SHP77 treated with DMSO at 0.1 percent for 48 hours (cell line): ENCODE measurements at places on chromosomes 5 and 9.

- DNase-seq, result no peak
Measured at GRCh38 chr9:110650261-110650660, 18.3 kb upstream of the MUSK start.

- DNase-seq, result no peak
Measured at GRCh38 chr9:121706149-121706750, 54.8 kb downstream of the DAB2IP start.

- no peak for DNase-seq
Measured at GRCh38 chr5:101605700-101606099, 690.4 kb downstream of the SLCO4C1 start.

- DNase-seq, result peak; percentile 51
Measured at GRCh38 chr5:25119650-25120049, 474.9 kb upstream of the CDH10 start.

DNA sequence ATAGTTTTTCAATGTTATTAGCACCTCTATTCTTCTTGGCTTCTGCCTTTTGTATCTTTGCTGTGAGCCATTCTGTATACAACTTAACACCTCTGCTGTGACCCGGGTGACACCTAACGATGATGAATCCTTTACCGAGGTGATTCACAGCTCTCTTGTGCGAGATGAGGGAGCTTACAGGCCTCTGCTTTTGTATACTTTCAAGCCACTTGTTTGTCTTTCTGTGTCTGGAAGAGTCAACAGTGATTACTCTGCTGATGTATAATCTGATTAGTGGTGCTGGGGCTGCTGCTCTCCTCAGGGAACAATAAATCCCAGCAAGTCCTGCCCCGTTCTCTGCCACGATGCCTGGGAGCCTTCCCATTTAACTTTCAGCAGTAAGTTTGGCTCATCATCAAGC lies 442.9 kb upstream of the SGCD start:
- no peak for DNase-seq
